Activated CD8-positive, alpha-beta memory T cell treated with anti-CD3 and anti-CD28 coated beads for 4 hours (primary cell): ENCODE measurements at places on chromosomes 4 and X.

DNA sequence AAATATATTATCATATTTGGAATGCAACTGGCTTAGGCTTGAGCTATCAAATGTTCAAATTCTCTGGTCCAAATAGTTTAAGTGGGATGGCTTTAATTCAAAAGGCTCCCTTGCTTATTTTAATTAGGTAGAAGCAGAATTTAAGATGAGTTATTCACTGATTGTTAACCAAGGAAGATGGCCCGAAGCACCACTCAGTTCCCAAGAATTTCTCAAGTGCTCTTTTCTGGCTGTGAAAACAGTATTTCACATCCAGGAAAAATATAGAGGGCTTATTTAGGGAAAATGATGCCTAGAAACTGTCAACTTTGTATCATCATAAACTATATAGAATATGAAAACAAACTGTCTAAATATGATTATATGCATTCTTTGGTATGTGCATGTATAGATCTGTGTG is 246.5 kb upstream of the SFRP2 start:
- DNase-seq: no peak

GRCh38 chrX:14235004-14235403 is 205.3 kb upstream of the GEMIN8 start:
- DNase-seq: no peak

- no peak for DNase-seq
Measured at GRCh38 chr4:107183155-107183774, 147.2 kb upstream of the DKK2 start.

DNA sequence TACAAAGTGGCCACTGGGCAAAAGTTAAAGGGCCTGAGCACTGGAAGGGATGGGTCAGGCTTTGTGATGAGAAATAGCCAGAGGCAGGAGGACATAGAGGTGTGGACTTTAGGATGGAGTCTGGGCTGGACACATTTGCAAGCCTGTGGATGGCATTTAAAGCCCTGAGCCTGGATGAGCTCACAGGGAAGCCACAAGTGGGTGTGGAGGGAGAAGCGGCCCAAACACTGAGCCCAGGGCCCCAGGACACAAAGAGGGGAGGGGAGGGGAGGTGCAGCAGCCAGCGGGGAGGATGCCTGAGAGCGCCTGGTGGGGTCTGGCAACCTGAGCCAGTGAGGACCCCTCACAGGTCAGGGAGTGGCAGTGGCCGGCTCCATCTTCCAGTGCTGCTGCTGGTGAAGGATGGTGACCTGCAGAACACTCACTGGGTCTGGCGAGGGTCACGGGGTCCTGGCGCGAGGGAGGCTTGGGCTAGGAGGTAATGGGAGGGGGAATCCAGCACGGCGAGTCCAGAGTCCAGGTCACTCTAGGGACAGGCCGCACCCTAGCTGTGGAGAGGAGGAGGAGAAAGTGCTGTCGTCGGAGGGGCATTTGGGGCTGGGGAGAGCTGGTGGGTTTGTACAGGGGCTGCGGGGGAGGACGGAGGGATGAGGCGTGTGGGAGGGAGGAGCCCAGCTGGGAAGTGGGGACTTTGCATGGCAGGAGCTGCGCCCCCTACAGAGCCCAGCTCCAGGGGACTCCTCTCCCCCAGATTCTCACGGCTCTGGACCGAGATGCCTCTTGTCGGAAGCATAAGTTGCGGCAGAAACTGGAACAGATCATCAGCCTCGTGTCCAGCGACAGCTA is 7.0 kb downstream of the LAGE3 start:
- no peak for DNase-seq

GRCh38 chr4:31575504-31575903 is 855.3 kb downstream of the PCDH7 start:
- DNase-seq: no peak

- no peak for DNase-seq
Measured at GRCh38 chr4:165553221-165553810, 174.5 kb downstream of the CPE start.

DNA sequence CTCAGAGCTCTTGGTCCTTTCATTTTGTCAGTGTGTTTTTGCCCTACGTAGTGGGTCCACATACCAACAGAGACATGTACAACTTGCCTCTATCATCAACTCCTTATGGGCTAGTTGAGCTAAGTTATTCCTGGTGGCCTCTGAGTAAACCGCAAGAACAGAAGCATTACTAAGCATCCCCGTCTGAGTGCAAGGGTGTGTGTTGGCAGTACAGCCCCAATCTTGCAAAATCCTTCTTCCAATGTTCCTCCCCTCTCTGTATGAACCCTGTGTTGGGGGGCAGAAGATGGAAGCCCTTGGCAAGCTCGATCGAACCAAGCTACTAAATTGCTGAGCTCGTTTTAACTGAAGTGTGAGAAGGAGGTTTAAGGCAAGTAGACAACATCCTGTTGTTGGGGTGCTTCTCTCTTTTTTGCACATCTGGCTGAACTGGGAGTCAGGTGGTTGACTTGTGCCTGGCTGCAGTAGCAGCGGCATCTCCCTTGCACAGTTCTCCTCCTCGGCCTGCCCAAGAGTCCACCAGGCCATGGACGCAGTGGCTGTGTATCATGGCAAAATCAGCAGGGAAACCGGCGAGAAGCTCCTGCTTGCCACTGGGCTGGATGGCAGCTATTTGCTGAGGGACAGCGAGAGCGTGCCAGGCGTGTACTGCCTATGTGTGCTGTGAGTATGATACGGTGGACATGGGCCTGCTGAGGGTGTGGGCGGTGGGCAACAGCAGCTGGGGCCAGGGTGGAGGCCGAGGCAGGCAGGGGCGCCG is at the start of gene SH2D1A:
Gene SH2D1A (plus strand): TSS at position 447 of the 760 bp plus-strand sequence. CDS start 80 bp downstream, at position 527.
- DNase-seq: no peak

DNA sequence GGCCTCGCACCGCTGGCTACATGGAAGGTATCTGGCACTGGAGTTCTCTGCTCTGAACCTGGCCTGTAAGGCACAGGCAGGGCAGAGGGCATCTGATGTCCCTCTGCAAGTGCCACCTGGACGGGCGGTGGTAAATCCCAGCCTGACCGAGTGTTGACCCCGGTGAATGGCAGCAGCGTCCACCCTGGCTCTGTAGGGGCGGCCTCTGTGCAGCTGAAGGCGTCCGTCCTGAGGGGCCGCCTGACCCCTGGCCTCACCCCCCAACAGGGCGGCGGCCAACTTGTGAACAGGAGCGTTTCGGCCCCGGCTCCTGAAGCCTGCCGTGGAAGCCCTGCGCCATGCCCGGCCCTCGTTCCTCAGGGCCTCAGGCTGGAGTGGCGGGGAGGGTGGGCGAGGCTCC is 51.4 kb downstream of the CPZ start:
- DNase-seq: no peak

DNA sequence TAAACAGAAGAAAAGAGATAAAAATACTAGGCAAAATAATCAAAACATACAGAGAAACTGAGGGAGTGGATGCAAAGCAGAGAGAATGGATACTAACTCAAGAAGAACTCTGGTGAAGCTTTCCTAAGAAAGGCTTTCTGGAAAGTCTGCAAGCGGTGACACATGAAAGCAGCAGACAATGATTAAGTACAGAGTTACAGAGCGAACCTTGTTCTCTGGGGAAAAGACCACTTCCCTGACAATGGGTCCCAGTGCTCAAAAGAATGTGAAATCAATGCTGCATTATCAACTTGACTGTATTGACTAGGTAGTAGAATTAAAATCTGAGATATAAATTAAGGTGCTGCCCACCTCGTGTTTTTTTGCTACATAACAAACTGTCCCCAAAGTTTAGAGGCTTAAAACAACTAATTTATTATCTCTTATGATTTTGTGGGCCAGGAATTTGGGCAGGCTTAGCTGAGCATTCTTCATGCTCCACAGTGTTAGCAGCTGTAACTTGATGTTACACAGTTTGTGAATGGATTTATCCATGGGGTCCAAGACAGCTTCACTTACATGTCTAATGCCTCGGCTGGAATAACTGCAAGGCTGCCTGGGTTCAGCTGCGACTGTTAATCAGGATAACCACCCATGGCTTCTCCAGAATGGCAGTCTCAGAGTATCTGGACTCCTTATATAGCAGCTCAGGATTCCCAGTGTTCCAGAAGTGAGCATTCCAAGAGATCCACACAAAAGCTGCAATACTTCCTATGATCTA is 106.9 kb upstream of the INPP4B start:
- no peak for DNase-seq

GRCh38 chr4:123386609-123387008 is 10.0 kb upstream of the SPRY1 start:
- no peak for DNase-seq

- DNase-seq: no peak
Measured at GRCh38 chr4:48131736-48132135, 2.3 kb downstream of the TXK start.

DNA sequence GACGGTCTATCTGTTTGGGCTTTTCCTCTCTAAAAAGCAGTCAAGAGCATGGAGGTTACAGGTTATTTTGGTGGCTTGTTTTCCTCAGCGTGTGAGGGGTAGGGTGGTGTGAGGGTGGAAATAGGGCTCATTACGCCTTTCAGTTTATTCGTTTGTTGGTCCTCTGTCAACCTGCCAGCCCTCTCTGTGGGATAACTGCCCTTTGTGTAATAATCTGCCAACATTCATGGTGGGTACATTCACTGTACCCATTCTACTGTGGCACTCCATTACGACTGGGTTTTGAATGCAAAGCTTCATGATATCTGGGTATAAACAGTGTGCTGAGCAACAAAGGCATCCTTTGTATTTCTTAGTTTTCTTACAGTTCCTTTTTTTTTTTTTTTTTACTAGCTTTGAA is 136.4 kb downstream of the ADGRL3 start:
- no peak for DNase-seq
